Astrocyte of the cerebellum (primary cell): ENCODE measurements at places on chromosomes 12 and 14.

DNA sequence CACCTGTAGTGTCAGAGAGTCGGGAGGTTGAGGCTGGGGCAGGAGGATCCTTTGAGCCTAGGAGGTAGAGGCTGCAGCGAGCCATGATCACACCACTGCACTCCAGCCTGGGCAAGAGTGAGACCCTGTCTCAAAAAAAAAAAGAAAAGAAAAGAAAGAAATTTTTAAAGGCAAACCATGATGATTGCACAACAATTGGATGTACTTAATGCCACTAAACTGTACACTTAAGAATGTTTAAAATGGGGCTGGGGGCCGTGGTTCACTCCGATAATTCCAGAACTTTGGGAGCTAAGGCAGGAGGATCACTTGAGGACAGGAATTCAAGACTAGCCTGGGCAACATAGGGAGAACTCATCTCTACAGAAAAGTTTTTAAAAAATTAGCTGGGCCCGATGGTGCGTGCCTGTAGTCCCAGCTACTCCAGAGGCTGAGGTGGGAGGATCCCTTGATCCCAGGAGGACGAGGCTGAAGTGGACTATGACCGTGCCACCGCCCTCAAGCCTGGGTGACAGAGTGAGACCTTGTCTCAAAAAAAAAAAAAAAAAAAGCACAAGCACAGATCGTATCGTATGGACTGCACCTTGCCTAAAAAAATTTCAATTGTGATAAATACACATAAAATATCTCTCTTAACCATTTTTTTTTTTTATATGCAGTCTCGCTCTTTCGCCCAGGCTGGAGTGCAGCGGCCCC is 32.7 kb downstream of the JAG2 start:
- no peak for DNase-seq

DNA sequence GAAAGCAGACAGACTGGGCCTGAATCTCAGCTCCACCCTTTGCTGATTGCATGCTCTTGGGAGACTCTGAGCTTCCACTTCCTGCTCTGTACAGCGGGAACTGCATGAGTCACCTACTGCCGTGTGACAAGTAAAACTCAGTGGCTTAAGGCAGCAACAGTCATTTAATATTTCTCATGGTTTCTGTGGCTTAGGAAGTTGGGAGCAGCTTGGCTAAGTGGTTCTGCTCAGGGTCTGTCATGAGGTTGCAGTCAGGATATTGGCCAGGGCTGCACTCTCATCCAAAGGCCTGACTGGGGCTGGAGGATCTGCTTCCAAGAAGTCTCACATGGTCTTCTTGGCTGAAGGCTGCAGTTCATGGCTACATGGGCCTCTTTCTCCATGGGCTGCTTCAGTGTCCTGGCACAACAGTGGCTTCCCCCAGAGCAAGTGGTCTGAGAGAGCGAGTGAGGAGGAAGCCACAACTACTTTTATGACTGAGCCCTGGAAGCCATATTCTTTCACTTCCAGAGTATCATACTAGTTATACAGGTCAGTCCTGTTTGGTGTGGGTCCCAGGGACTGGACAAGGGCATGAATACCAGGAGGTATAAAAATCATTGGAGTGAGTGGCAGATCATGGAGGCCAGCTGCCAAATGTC is 49.7 kb downstream of the FAM222A start:
- no peak for DNase-seq

DNA sequence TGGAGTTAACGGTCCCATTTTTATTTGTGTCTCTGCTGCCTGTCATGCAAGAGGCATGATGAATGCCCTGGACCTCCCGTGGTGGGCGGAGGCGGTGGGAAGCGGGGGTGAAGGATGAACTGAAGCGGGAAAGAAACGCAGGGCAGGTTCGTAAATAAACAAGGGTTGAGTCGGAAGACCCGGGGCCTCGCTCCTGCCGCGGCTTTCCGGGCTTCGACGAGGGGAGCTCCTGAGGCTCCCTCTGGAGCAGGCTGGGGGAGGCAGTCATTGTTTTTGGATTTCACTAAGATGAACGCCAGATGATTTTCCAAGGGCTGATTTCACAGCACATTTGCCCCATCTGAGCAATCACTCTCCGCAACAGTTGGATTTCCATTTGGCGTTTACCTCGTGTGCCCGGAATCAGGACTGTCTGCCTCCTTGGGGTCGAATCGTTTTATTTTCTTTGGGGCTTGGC is 130.2 kb downstream of the SLC38A6 start:
- DNase-seq, result peak; percentile 58

- no peak for DNase-seq
These were observed 317.6 kb downstream of the DPF3 start for GRCh38 chr14:72576258-72576657.

- no peak for DNase-seq
These were observed 16.3 kb downstream of the ALDH2 start for GRCh38 chr12:111783046-111783445.

- no peak for DNase-seq
These were observed 137.4 kb downstream of the PAPOLA start for GRCh38 chr14:96639550-96639949.

DNA sequence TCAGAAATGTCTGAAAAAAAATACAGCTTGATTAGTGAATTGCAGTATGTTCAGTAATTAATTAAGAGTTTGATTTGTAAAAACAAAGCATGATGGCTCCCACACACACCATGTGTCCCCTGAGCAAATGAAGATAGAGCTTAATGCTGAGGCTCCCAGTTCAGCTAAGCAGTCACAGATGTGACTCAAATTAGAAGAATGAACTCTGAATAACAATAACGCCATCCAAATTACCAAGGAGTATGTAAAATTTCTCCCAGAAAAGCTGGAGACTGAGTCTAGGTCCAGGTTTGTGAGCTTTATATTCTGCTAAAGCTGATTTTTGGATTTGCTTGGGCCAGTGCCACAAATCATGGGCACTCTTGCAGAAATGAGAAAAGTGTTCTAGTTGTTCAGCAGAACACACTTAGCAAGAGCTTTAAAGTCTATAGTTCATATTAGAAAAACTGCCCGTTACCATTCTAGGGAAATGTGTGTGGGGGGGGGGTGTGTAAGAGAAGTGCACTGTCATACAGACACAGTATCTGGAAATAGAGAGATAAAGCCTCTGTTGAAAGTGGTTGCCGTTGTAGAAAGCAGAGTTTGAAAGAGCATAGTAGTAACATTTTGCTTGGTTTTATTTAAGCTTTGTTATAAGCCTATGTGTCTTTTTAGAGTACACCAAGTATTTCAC is 253.1 kb downstream of the BCAT1 start:
- DNase-seq, result no peak

GRCh38 chr14:89823743-89824142 is 130.8 kb downstream of the EFCAB11 start:
- no peak for DNase-seq

DNA sequence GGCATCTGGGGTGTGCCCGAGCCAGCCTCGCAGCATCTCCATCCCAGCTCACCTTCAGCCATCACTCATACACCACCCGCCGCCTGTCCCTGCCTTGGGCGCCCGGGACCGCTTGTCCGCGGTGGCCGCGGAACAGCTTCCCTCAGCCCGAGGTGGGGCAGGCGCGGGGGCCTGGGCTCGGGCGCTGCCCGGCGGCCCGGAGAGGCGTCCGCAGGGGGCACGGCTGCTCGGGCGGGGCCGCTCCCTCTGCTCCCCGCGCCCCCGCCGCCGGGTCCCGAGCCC is 430 bp downstream of the SLC41A2 start:
- DNase-seq, result no peak
